ENCODE measurements at places on chromosomes 1 and 21.
A peak's percentile ranks its signal among the peaks of the same experiment; 100 is the strongest.

DNA sequence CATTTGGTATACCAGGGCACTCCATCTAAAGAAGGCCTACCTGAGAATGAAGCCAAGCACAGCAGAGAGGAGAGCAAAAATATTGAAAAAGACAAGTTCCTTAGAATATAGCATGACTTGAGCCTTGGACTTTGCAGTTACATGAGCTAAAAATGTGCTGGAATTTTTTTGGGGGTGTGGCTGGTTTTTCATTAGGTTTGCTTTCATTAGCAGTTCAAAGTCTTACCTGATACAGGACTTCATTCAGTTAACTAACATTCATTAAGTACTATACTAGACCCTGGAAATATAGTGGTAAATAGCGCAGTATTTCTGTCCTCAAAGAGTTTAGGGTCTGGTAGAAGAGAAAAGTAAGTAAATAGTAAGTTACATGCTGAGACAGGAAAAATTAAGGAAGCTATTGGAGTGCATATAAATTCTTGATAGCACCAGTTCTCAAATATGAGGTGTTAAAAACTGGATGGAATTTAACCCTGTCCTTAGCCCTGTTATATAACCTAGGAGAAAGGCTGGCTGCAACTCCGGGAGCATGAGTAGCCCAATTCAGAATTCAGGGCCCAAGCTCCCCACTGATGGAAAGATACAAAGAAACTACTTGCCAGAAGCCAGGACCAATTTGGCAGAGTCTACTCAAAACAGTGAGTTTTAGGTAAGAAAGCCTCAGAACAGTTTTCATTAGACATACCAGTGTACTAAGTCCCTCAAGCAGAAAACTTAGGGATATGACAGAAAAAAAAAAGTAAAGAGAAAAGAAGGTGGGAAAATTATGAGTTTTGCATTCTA, 3.1 kb upstream of the DOCK7 start:
- DNase-seq = no peak

GRCh38 chr1:106698660-106699059, 357.8 kb upstream of the PRMT6 start:
- no peak for DNase-seq

- peak; percentile 53 for DNase-seq
These were observed 58.0 kb downstream of the ACBD3 start for GRCh38 chr1:226128487-226129075.

- no peak for DNase-seq
These were observed 157.9 kb upstream of the NRIP1 start for GRCh38 chr21:15222707-15223106.

DNA sequence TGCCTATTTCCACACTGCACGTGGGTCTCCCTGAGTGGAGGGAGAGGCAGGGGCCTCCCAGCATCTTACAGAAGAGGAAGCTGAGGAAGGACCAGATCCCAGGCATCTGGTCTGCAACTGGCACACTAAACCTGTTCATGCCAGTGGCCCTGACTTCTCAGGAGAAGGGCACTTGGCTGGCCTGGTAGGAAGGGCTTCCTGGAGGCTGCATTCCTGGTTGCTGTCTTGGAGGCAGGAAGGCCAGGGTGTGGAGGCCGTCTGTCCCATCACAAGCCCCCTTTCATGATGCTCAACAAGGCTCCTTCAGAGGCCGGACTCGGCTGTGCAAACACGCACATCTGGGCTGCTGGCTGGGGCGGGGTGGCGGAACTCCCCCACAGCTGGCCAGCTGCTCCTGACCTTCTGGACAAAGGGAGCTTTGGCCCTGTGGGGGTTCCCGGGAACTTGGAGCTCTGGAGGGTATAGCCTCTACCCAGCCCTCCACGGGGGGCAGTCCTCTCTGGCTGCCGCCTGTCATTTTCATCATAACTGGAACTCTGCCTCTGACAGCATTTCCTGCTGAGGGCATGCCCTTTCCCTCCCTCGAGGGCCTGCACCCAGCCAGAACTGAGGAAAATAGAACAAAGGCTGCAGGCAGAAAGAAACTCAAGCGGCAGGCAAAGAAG, 39.2 kb upstream of the POU3F1 start:
- no peak for DNase-seq

DNA sequence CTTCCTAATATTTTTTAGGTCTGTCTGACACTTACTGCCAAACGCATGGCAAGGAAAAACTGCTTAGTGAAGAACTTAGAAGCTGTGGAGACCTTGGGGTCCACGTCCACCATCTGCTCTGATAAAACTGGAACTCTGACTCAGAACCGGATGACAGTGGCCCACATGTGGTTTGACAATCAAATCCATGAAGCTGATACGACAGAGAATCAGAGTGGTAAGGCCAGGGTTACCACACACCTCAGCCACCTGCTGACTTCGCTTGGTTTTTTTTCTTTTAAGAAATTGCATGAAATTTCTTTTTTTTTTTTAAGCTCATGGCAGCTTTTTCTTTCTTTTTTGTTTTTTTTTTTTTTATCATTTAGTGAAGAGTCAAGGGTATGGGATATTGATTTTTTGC, 17.2 kb downstream of the ATP1A1 start:
- no peak for DNase-seq

GRCh38 chr21:39097335-39097861, 85.9 kb downstream of the PSMG1 start:
- DNase-seq = no peak

GRCh38 chr1:161718559-161719324, 2.6 kb upstream of the FCRLB start:
- DNase-seq = no peak

DNA sequence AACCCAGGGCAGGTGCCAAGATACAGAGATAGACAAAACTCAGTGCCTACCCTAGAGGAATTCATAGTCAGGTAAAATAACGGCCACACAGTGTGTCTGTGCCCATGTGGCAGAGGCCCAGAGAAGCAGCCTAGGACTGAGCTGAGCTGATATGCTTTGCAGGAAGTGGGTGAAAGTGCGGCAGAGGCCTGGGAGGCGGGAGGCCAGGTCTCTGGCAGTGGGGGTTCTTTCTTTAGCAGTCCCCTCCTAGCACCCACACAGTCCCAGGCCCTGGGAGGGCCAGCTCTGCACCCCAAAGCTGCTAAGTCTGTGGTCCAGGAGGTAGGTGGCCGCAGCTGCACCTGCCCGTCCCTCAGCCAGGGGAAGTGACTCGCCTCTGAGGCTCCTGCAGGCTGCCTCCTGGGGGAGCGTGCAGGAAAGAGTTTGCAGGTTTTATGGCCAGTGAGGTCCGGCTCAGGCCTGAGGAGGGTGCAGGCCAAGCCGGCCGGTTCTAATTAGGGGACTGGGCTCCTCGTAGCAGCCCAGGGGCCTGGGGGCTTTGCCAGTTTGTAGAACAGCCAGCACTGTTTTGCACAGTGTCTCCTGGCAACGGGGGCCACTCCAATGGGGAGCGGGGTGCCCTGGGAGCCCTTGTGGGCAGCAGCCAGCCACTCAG, 107.9 kb downstream of the SPSB1 start:
- DNase-seq = peak; percentile 47

DNA sequence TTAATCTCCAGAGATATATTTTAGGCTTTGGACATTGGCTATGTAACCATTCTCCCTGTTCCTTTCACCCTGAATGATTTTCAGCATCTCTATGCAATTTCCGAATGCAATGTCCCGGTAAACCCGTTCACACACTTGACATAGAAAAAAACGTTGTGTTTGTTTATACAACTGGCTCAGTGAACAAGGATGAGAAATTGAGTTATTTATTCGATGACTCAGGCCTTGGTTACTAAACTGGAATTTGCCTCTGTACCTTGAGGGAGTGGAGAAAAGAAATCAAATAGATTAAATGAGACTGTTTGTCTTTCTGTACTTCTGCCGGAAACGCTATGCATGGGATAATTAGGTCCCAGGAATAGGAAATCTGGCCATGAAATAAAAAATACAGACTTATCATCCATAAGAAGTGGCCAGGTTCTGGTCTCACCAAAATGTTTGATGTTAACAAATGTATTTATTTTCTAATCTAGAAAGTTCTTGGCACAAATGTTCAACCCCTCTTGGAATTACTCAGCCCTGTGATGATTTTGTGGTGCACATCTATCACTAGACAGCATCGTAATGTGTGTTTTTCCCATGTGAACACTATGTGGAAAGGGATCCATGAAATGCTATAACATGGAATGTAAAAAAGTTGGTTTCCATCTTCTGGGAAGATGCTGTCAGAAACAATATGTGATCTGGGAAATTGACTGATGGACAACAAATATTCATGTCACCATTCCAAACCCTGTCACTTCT, 253.9 kb downstream of the DUSP10 start:
- no peak for DNase-seq

GRCh38 chr1:61921435-61921834, 179.2 kb downstream of the PATJ start:
- no peak for DNase-seq

Measured in mucosa of descending colon (tissue), 3 donors.